Lung microvascular endothelial cell (primary cell): ENCODE measurements at places on chromosomes 4 and X. TPM values are rescaled to one million over a fixed set of nuclear protein-coding genes. Genes with fewer than 3 reads are reported as not detected.

The AREG gene
- under 0.01 and 0.22 TPM in 2 replicates for total RNA-seq

The GNL3L gene
- 17.9 and 23.0 TPM in 2 replicates for total RNA-seq

The TSPAN5 gene
- 74.3 and 83.9 TPM in 2 replicates for total RNA-seq

The ERCC6L gene
- total RNA-seq: 0.60 and 2.2 TPM in 2 replicates

The MAGEA6 gene
- not detected in 2 replicates for total RNA-seq

The GPRIN3 gene
- 0.40 and 0.65 TPM in 2 replicates for total RNA-seq

The CT45A2 gene
- total RNA-seq: not detected in 2 replicates

The TMEM31 gene
- total RNA-seq: 0.22 TPM in 1 of 2 replicates, not detected in the other

The HTN1 gene
- 0.44 TPM in 1 of 2 replicates, not detected in the other for total RNA-seq

The TMLHE gene
- total RNA-seq: 6.1 and 7.3 TPM in 2 replicates

The CDX4 gene
- not detected in 2 replicates for total RNA-seq

The RAB40A gene
- total RNA-seq: under 0.01 TPM in 1 of 2 replicates, not detected in the other

The HSFX4 gene
- not detected in 2 replicates for total RNA-seq

The SLC9B1 gene
- total RNA-seq: 0.22 and 0.40 TPM in 2 replicates

The SYTL4 gene
- 18.1 and 51.4 TPM in 2 replicates for total RNA-seq

The MTNR1A gene
- total RNA-seq: not detected in 2 replicates

The RTL5 gene
- total RNA-seq: 0.22 and 0.60 TPM in 2 replicates

The LINC00632 gene
- total RNA-seq: 0.40 and 0.44 TPM in 2 replicates

The RASGEF1B gene
- total RNA-seq: under 0.01 TPM in 1 of 2 replicates, not detected in the other

The TBX22 gene
- total RNA-seq: not detected in 2 replicates

The DUX4 gene
- not detected in 2 replicates for total RNA-seq

The GUCY1A1 gene
- total RNA-seq: 12.9 and 14.4 TPM in 2 replicates

The GLRB gene
- total RNA-seq: 9.6 and 29.4 TPM in 2 replicates
